ENCODE measurements at places on chromosomes 6 and 20.

DNA sequence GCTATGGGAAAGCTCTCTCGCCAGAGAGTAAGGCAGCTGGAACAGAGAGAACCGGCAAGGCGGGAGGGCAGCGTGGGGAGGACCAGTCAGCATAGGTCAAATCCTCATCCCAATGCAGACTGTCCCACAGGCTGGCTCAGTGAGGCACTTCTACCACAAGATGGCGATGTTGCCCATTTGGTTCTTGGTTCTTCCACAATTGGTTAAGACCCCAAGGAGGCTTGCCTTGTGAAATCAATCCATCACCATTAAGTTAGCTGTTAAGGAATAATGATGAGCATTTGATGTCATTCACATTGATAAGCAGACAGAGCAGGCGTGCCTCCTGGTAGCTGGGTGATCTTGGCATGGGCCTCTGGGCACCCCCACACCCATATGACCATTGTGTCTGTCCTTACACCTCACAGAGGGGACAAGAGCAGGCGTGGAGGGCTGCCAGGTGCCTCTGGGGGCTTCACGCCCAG lies 2.4 kb downstream of the CSTL1 start:
- DNase-seq: peak; percentile 73

- no peak for DNase-seq
Measured at GRCh38 chr20:24693466-24694156, 224.2 kb downstream of the SYNDIG1 start.

- DNase-seq: no peak
Measured at GRCh38 chr20:53048387-53048786, 76.2 kb downstream of the TSHZ2 start.

DNA sequence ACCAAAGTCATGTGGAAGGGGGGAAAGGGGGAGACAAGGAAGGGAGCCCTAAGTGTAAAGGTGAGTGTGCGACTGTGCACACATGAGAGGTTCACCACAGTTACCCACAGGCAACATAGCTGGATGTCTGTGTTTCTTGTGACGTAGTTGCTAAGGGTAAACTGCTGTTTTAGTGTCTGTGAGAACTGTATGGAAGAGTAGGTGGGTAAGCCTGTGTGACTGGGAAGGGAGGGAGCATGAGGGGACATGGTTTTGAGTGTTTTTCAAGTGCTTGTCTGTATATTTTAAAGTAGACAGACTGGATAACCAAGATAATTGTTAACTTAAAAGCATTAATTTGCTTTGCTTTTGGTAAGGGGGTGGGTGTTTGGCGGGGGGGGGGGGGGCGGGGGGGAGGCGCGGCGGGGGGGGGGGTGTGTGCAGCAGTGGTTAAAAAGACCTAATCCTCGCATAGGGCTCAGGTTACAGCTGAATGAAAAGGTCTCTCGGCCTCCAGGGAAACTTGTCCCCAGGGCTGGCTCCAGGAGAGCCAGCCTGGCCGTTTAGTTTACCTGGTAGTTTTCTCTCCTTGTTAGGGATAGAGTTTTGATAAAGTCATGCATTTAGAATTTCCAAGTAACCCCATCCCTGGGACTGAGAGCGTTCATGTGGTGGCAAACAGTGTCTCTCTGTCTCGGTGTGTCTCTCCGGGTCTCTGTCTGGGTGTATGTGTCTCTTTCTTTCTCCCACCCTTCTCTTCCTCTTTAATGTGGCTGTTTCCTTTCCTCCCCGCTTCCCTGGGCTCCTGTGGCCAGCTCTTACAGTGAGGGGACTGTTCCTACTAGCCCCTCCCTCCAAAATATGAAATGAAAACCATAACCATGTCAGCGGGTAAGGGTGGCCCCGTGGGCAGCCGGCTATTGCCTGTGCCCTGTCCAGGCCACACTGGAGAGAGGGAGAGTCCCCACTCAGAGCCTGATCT lies 3.4 kb downstream of the SCUBE3 start:
- no peak for DNase-seq

DNA sequence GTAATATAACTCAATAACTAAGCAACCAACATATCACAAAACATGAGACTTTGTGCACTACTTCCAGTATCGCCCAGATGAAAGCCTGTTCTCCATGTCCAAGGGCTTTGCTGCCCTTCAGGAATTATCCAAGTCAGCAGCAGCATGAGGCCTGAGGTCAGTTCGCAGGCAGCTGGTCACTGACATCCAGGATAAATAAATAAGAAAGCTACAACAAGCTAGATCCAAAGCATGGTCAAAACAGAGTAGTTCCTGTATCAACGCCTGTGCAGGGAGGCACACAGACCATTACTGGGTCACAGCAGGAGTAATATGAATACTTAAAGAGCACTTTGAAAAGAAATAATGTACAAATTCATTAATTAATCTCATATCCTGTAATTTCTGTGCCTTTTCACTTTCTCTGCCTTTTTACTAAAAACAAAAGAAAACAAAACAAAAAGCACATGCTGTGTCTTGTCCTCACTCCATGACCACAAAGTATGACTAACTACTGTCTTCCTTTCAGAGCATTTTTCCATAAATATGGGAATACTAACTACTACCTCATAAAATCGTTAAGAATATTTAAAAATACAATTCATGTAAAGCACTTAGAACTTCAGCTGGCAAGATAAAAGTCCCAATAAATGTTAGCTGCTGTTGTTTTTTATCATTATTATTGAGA lies 374.9 kb upstream of the IRAK1BP1 start:
- DNase-seq: no peak

GRCh38 chr6:132511831-132512220 lies 1.1 kb downstream of the STX7 start:
- DNase-seq: peak; percentile 21
